ENCODE measurements at places on chromosomes 2 and 18.
A peak's percentile ranks its signal among the peaks of the same experiment; 100 is the strongest.

- DNase-seq: no peak
Observed at GRCh38 chr2:95401480-95401879, 1.0 kb upstream of the FAHD2A start.

GRCh38 chr2:206512999-206513398 lies 69.7 kb downstream of the ADAM23 start:
- no peak for DNase-seq

GRCh38 chr2:60356346-60356745 lies 197.1 kb downstream of the BCL11A start:
- no peak for DNase-seq

DNA sequence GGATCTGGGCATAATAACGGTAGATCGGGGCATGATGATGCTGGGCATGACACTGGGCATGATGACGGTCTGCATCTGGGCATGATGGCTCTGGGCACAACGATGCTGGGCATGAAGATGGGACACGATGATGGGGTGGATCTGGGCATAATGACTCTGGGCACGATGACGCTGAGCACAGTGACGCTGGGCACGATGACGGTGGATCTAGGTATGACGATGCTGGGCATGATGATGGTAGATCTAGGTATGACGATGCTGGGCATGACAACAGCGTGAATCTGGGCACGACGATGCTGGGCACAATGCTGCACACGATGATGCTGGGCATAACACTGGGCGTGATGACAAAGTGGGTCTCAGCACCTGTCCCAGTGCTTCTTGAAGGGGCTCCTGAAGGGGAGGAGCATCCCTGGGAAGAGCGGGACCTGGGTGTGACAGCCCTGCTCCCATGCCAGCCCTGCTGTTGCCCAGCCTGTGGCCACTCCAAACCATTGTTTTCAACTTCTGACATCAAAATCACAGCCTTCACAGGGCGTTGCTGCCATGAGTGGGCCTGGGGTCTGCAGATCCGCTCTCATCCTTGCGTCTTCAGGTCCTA lies 30.4 kb upstream of the ALLC start:
- peak; percentile 7 for DNase-seq

DNA sequence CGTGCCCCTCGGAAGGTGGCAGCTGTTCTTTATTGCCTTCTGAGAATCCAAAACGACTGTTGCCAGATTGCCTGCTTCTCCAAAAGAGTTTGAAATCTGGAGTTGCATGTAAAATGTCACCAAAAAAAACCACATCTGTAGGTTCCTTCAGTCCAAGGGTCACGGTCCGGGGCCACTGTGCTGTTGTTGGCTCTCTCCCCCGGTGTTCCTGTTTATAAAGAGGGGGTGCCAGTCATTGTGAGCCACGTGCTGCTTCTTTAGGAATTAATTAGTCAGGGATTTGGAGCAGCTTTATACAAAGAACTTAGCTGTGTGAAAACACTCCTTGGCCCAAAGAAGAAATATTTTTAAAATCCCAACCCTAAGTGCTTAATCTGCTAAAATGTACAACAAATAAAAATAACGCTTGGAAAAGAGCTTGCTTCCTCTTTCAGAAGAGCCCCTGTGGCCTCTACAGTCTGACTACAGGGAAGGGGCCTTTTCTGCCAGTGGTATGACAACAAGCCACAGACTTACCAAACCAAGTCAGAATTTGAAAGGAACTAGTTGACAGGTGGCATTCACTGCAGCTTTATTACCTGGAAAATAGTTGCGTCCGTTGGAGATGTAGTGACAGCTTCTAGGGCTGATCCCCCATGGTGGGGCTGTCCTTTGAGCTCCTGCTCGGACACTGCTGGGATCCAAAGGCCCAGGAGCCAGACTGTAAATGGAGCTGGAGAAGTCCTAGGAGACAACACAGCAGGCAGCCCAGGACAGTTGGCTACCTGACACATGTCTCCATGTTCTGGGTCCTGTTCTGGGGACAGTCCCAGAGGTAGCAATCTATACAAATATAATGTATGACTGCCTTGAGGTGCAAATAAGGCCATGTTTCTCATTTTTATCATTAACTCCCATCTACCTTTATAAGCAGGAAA lies 84.5 kb upstream of the SLC1A4 start:
- no peak for DNase-seq

DNA sequence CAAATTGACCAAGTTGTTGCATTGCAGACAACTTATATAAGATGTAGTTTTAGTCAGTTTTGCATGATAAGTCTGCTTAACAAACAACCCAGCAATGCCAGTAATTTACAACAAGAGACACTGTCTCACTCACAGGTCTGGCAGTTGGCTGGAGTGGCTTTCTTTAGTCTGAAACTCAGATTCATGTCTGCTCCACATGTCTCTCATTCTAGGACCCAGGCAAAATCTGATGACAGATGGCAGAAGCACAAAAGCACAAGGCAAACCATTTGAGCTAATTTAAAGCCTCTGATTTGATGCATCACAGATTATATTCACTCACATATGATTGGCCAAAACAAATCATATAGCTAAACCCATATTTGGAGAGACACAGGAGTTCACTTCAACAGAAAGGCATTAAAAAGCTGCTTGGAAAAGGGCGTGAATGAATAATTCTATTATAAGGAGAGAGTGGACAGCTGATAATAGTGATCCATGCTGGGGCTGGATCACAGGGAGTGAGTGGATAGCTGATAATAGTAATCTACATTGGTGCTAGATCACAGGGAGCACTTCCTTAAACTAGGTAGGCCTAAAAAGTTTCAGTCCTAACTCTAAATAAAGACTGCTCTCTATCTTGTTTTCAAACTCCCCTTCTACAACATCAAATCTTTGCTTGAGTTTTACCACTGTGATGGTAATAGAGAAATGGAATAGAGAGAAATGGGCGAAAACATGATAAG lies 593.2 kb upstream of the ZNF804A start:
- no peak for DNase-seq

GRCh38 chr2:197851451-197851850 lies 47.1 kb downstream of the PLCL1 start:
- no peak for DNase-seq

DNA sequence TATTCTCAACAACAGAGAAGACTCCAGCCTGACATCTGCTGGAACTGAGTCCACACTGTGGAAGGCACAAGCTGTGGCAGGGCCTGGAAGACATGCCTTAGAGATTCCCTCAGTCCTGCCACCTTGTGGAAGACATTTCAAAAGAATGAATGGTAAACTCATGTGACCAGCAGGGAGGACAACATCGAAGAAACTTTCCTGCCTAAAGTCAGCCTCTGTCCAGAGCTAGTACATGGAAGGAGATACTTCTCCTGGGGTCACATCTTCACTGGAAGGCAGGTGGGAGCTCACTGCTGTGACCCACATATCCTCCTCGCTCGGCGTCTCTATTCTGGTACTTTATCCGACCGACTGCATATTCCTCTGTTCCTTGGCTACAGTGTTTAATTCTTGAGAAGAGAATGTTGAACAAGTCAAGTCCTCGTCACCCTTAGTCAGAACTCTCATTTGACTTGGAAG lies 59.5 kb downstream of the PUM2 start:
- DNase-seq: no peak

Measured in activated T-cell treated with anti-CD3 and anti-CD28 coated beads, Interleukin-2, amount 50 U/mL, for 1 hour (primary cell).